ELF-1 (cell line): ENCODE measurements at places on chromosomes 6 and 20.
A peak's percentile ranks its signal among the peaks of the same experiment; 100 is the strongest.

DNA sequence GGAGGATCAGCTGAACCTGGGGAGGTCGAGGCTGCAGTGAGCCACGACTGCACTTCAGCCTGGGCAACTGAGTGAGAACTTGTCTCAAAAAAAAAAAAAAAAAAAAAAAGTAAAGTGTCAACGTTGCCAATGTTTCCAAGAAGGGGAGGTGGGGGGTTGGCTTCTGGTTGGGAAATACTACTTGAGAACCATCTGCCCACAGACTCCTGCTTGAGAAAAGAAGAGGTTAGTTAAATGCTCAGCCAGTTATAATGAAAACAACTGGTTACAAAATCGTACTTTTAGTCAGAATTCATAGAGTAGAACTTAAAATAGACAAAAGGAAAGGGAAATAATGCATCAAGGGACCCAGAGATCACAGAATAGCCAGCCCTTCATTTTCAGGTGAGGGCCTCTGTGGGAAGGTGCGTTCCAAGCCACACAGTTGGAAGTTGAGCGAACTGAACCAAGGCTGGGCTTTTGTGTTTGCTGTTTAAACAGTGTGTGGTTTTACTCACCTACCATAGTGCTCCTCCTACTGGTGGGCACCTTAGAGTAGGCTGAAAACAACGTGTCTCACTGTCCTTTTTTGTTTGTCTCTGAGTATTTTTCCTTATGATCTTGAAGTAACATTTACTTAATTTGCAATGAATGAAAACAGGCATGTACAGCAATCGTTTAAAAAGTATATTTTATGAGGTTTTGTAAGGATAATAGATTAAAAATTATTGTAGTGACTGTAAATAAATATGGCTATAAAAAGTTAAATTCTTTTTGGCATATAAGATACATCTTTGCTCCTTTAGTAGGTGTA lies 200.7 kb downstream of the BCAS1 start:
- DNase-seq, result peak; percentile 84

GRCh38 chr6:151690768-151691562 lies 116.5 kb upstream of the ESR1 start:
- no peak for DNase-seq

GRCh38 chr6:82681119-82681714 lies 317.6 kb downstream of the TPBG start:
- DNase-seq, result no peak

DNA sequence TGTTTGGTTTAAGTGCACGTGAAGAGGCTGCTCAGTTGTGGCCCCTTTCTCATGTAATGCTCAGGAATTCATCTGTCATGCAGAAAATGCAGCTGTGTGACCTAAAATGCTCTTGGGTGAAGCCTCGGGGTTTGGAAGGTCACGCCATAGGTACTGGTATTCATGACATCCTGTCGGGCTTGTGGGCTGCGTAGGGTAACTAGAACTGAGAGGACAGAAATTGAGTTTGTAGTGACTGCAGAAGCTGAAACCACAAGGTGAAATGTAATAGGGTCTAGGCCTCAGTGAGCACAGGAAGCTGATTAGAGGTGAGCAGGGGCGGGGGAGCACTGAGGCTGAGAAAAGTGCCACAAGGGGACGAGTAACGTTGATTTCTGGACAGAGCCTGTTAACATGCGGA lies 128.8 kb downstream of the SOBP start:
- DNase-seq, result peak; percentile 43

DNA sequence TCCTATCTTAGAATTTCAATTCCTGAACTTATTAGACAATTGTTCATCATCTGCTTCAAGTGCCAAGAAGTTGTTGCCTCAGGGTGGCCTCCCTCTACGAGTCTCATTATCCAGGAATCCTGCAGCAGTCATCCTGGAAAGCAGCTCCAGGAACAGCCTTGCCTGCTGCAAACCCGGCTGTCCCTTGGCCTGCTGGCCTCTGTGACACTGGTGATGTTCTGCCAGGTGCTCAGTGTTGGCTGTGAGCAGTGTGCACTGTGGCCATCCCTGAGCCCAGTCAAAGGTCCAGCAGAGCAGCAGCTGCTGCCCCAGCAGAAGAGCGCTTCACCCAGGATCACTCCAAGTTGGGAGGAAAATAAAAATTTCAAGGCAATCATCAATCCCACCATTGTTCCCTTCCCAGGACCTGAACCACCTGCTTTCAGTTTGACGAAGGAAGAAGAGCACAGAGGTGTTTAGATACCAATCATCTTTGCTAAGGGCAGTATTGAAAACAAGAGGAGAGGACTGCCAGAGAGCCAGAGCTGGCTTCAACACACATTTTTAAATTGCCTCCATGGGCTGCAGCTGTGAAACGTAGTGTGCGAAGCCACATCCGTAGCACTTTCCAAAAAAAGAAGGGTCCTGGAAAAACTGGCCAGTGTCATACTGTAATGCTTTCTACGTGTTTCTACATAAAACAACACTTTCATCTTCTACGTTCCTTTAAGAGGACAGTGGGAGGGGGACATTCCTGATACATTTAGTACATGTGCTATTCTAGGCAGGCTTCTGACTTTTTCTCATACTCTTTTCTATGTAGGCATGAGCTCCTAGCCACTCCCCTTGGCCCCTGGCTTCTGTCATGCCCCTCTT lies 7.2 kb upstream of the FAM50B start:
- no peak for DNase-seq

- no peak for DNase-seq
Observed at GRCh38 chr6:169168302-169168630, 85.4 kb downstream of the THBS2 start.

DNA sequence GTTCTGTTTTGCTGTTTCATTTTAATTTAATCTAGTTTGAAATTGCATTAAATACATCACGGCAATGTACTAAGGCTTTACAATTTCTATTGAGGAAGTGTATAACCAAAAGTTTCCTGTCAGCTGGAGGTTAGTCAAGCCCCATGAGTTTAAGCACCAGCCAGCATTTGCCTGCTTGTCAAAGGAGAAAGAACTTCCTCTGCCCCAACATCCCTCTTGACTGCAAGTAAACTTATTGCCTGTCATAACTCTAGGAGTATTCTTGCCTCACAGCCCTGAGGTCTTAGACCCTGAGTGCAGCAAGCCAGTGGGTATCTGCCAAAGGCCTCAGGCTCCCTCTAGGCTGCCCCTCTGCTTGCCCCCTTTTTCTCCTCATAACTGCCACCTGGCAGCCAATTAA lies 106.7 kb upstream of the INSM1 start:
- no peak for DNase-seq

DNA sequence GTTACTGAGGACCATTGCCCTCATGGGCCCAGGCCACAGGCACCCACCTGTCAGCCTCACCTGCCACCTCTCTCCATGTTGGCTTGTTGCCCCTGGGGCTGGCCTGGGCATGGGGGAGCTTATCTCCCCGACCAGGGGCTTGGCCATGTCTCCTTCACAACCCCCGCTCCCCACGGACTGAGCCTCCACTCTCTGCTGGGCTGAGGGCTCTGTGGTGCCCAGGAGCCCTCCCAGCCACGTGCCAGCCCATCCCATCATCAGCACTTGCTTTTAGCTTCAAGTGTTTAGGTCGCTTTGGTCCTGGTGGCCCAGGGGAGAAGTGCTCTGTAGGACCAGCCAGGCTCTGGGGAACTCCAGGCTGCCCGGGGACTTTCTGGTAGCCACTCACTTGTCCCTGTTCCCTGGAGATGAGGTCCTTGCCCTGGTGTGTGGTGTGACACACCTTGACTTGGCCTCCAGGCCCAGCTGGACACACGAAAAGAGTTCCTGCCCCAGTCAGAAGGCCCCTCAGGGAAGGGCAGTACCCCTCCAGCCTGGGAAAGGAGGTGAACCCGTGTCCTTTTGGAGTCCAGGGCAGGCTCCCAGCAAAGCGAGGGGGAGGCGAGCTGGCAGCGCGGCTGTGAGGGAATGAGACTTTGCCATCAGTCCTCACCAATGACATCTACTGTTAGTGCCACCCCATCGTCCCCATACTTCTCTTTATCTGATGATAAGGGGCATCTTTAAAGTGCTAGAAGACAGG lies 352.6 kb downstream of the ZFAND3 start:
- DNase-seq, result no peak

- DNase-seq, result no peak
Observed at GRCh38 chr6:161226009-161226964, 47.6 kb downstream of the AGPAT4 start.

DNA sequence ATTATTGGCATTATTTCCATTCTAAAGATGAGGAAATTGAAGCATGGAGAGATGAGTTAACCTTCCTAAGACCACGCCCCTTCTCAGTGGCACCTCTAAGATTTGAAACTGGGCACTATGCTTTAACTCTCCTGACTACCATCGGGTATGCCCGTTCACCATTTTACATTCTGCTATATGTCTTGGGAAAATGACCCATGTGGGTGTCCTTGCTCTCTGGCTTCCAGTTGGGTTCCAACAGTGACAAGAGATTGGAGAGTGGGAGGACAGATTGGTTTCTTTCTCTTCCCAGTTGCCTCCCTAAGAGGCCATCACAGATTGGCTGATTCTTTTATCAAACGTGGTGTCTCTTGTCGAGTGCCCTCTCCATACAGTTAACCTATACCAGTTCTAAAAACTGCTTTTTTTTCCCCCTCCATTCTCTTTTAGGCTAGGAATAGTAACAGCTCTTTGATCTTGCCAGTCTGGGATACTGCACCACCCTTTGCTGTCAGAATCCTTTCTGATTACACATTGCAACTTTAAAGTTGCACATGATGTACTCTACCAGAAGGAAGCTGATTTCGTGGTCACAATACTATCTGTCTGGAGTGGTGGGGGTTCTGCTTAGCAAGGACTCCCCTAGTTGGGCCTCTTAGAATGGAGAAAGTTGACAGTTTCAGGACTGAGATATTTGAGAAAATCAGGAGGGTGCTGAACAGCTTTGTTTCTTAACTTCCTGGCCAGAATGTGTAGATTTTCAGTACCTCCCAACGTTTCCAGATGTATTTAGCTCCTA lies 88.0 kb upstream of the ELOVL5 start:
- DNase-seq, result no peak

- no peak for DNase-seq
Observed at GRCh38 chr6:43469947-43470346, 7.4 kb upstream of the TJAP1 start.

DNA sequence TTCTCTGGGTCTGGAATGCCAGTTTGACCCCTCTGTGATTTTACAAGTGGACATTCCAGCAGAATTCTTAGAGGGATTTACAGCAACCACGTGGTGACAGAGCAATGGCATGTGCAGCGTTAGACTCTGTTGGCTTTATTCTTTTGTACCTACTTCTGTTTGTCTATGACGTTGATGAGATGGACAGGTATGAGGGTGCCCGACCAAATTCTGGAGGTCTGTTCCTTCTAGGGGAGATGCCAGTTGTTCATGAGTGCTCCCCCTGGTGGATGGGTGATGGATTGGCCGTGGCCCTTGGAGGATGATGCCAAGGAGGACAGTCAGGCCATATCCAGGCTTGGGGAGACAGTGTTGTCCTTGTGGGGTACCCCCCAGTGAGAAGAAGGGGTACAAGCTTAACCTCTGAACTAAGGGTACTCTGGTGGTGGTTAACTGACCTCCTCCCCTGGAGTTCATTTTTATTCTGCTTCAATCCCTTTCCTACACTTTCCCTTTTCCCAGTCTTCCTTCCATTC lies 198.6 kb downstream of the DTNBP1 start:
- DNase-seq, result peak; percentile 47

DNA sequence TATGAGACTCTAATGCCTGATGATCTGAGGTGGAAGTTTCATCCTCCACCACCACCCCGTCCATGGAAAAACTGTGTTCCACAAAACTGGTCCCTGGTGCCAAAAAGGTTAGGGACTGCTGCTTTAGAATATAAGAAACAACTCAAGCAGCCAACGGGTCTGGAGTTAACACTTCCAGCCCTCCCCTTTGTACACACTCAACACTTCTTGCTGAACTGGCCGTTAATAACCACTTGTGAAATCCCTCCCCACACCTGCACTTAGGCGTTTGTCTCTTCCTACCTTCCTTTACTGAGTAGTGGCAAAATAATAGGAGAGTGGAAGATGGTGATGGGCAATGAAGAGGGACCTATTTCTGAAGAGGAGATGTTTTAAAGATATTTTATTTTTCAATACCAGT lies 10.5 kb downstream of the SAYSD1 start:
- DNase-seq, result no peak

DNA sequence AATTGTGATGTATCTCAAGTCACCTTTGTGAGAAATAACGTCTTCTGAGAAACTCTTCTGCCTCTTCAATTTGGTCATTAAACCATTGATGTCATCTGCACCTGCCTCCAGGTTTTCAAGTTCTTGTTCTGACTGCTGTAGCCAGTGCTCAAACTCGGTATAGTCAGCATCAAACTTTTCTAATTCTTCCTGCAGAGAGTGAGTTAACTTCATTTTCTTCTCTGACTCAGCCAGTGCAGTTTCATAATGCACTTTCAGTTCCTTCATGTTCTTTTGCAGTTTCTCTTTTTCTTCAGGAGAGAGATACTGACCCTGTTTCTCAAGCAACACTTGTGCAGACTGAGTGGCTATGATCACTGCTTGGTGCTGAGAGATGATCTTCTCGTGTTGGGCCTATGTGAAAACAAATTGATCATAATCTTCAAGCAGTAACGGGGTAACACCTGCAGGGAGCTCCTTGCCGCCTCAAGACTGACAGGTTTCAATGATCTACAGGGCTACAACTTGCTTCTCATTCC lies 48.8 kb downstream of the DST start:
- no peak for DNase-seq

DNA sequence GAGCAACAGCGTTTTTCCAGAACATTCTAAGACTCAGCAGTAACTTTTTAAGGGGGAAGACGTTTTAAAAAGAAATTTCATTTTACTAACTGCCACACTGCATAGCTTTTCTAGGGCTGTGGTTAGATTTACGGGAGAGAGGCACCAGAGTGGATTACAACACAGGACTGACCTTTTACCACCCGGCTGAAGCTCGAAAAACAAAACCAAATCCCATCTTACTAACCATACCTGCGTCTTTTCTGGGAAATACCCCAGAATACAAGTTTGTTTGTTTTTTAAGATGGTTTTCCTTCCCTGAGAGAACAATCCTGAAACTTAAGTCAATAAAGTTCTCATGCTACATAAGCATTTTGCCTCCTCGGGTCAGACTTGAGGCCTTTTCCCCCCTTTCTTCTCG lies 209.3 kb upstream of the SOX4 start:
- DNase-seq, result no peak

DNA sequence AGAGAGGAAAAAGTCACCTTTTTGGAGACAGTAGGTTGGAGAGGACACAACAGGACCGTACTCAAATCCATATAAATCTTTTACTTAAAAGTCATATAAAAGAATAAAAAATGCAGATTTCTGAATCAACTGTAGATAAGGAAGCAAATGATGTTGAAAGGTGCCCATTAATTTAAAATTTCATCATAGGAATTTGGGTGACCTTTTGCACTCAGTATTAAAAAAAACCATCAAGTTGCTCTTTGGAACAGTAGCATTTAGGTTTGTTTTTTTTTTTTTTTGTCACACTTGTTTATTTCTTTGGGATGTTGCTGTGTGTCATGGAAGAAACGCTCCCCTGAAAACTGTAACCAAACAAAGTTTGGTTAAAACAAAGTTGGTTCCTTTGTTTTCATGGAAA lies 20.9 kb upstream of the LRRN4 start:
- no peak for DNase-seq

- DNase-seq, result no peak
Observed at GRCh38 chr20:5835871-5836270, 85.7 kb downstream of the SHLD1 start.

- DNase-seq, result no peak
Observed at GRCh38 chr6:159008656-159009288, 8.8 kb upstream of the RSPH3 start.
